Bone marrow (tissue), 2 donors: ENCODE measurements at places on chromosomes 11 and 22.

- no peak for DNase-seq
Measured at GRCh38 chr22:42073621-42074041, 417 bp upstream of the PHETA2 start.

GRCh38 chr22:40487663-40488249 lies 117.4 kb downstream of the SGSM3 start:
- peak; percentile 29 for DNase-seq

DNA sequence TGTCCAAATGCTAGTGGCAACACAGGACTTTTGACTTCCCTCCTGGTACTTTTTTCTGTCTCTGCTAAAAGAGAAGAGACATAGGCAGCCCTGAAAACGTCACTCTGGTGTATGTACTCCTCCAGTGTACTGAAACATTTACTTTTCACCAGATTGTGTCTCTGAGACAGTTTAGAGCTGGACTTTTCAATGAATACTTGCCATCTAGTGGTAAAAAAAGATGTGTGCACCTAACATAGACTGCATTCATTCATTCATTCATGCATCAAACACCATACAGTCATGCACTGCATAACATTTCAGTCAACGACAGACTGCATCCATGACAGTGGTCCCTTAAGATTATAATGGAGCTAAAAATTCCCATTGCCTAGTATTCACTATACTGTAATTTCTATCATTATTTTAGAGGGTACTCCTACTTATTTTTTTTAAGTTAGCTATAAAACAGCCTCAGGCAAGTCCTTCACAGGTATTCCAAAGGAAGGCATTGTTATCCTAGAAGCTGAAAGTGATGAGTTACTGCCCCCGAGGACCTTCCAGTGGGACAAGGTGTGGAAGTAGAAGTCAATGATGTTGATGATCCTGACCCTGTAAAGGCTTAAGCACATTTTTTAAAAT lies 186.2 kb downstream of the SPON1 start:
- no peak for DNase-seq

DNA sequence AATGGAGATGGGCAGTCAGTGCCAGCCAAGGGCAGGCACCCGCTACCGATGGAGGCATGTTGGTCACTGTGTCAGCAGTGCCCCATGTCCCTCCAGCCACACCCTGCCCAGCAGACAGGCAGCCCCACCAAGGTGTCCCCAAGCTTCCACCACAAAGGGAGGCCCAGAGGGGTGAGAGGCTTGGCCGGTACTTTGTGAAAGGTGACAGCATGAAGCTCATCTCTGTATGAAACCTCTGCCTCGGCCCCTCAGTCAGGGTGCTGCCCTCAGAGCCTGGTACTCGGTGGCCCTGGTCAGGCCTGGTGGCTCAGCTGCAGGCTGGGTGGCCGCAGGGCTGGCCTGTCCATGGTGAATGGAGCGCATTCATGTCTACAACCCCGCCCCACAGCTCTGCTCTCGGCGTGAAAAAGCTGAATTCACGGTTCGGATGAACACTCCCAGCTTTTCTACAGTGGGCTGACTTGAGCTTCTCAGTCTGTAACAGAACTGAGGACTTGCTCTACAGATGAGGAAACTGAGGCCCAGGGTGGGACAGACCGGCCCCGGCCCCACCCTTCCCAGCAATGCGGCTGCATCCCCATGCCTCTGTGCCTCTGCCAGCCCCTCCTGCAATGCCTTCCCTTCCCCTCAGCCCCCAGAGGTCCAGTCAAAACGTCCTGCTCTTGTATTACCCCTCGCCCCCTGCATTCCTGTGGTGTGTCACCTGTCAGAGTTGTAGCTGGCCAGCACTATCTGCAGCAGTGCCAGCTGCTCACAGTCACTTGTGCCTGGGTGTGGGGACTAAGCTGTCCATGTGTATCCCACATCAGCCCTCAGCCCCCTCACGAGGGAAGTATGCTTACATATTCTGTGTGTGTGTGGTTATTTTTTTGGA lies 27.7 kb downstream of the RSPH14 start:
- DNase-seq = no peak

DNA sequence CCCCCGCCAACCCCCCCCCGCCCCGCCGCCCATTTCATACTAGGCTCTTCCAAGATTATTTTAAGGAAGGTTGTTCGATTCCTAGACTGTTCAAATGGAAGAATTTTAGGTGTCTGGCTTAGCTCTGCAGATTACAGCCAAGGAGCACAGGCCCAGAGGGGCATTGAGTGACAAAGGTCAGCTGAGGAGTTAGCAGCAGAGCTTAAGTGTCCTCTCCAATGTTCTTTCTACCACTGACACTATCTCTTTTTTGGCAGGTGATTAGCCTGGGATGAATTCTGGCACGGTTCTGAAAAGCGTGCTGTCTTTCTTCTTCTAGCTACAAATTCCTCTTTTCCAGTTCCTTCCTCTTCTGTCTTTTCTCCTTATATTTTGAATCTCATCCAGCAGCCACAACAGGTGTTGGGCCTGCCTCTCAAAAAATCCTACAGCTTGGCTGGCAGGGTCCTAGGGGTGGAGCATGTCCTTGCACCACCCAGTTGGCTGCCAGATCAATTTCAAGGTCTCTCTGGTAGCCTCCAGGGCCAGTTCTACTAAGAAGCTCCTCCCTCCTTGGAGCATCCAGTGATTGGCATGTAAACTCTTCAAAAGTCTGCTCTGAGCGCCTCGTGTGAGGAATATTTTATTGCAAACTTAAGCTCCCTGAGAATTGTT lies 23.0 kb downstream of the KCNE3 start:
- no peak for DNase-seq

DNA sequence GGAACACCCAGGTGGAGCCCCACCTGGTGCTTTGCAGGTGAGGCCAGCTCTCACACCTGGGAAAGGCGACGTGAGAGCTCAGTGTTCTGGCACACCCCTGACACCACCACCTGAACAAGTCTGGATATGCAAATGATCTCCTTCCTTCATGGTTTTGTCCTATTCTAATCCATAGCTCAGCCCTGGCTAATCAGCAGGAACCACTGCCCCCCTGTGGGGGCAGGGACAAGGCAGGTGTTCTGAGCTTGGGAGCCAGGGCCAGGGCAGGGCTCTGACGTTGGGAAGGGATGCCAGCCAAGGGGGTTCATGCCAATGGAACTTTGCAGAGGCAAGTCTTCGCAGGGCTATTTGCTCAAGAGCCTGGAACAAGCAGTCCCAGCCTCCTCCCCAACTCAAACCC lies 144.2 kb downstream of the TRIM29 start:
- DNase-seq = no peak

DNA sequence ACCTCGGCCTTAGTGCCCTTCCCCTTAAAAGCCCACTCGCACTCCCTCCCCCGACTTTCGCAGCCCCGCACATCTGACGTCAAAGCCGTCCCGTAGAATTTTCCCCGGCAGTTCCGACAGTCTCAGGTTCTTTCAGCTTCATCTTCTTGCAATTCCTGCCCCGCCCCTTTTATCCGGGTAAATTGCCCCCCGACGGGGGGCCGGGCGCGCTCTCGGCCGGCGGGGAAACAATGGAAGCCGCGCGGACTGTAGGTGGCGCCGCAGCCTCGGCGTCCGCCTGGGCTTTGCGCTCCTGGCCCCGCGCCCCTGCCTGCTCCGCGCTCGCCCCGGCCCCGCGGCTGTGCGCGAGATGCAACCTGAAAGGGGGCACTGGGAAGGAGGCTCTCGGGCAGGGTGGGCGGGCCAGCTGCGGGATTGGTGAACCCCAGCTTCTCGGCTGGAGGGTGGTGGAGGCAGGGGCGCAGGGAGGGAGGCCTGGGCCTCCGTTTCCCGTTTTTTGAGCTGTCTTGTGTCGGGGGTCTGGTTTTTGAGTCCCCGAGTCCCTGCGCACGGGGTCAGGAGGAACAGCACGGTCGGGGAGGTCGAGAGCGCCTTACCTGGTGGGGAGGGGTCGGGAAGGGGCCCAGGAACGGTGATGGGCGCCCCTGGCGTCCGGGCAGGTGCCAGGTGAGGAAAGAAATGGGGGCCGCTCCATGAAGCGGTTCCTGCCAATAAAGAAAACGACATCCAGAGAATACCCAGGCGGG lies 859 bp upstream of the FGF19 start:
- DNase-seq = no peak

GRCh38 chr11:60854140-60854846 lies 1.5 kb downstream of the PTGDR2 start:
- no peak for DNase-seq

GRCh38 chr11:3380706-3381545 lies 2.0 kb upstream of the ZNF195 start:
- no peak for DNase-seq

- DNase-seq = no peak
Measured at GRCh38 chr11:63708764-63709163, 27.5 kb downstream of the RTN3 start.

DNA sequence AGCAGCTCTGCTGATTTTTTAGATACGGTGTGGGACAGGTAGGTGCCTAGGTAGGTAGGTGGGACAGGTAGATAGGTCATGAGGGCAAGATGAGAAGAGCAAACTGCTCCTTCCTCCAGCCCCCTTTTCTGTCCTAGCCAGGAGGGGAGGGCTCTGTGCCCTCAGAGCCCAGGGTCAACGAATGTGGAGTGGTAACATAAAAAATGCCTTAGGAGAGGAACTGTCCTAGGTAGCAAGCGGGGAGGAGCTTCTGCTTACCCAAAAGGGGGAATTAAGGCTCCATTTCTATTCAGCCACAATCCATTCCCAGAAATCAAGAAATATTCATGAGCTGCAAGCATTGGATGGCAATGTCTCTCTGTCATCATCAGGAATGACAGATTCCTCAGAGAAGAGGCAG lies 234.8 kb downstream of the GRIK4 start:
- no peak for DNase-seq

DNA sequence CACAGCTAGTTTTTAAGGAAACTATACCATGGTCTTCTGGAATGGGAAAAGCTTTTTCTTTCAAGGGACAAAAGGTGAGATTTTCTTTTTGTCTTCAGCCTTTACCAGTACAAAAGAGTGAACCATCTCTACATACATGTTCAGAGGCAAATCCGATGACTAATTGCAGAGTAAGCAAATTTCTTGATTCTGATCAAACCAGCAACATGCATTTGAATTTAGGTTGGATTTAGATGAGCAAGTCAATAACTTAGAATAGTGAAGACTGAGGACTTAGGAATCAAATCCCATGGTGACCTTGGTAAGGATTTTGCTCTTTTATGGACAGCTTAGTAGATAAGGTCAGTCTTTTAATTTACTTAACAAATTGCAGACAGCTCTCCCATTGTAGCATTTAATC lies 65.9 kb upstream of the BLID start:
- no peak for DNase-seq

GRCh38 chr11:132332521-132332920 lies 962.1 kb downstream of the NTM start:
- no peak for DNase-seq

DNA sequence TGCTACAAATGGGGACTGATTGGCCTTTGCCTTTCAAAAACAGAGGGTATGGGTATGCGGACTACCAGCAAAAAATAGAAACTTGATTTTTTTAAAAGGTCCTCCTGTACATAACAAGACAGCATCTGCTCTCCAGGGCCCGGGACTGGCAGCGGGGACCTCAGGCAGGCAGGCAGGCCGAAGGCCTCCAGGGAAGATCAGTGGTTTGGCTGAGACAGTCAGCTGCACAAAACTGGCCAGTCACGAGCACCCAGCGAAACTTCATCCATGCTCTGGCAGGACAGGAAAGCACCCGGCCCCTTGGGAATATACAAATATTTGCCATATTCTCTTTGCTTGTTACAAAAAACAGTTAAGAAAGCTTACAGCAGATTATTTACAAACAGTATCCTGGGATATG lies 11.0 kb downstream of the RPL27A start:
- no peak for DNase-seq

DNA sequence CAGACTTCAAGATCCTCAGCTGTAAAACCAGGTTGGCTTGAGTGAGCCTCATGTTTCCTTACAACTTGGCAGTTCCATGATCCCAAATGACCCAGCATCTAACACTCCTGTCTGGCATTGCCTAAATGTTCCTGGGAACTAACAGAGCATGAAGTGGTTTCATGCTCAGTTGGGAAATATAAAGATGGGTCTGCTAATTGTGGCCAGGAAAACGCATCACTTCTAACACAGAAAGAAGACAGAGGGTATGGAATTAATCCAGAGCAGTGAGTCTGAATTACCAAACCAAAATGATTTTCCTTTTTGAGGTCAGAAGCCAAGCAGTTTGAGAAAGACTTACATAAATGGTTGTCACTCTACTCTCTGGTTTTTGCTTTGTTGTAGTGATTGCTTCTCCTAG lies 60.5 kb upstream of the MMP13 start:
- no peak for DNase-seq

DNA sequence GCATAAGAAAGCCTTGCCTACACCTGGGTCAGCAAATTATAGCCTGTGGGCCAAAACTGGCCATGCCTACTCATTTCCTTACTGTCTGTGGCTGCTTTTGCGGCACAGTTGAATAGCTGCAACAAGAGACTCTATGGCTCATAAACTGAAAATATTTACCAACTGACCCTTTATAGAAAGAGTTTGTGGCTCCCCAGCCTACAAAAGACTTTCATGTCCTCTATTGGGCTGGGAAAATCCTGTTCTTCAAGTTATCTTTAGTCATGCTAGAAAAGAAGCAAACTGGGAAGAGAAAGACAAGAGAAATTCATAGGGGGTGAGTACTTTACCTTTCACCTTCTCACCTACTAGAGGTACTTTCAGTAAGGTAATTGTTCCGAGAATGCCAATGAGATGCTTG lies 175.1 kb downstream of the SWAP70 start:
- DNase-seq = no peak

DNA sequence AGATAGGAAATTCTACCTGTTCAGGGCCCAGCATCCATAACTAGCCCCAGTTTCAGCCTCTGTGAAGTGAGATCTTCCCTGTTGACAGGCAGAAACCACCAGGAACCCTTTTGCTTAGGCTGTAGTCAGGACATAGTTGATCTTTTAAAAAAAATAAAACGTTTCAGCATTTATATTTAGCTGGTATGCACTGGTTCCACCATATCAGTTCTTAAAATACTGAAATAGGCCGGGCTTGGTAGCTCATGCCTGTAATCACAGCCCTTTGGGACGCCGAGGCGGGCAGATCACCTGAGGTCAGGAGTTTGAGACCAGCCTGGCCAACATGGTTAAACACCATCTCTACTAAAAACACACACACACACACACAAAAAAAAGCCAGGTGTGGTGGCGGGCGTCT lies 35.3 kb downstream of the GALNT18 start:
- DNase-seq = no peak

- DNase-seq = peak; percentile 70
Measured at GRCh38 chr22:38755911-38756532, at the start of gene SUN2. TSS of gene SUN2 (minus strand) at chr22:38755998. CDS start at chr22:38752628, 3,370 bp downstream.

GRCh38 chr22:30891443-30891755 lies 77.2 kb downstream of the MORC2 start:
- no peak for DNase-seq

DNA sequence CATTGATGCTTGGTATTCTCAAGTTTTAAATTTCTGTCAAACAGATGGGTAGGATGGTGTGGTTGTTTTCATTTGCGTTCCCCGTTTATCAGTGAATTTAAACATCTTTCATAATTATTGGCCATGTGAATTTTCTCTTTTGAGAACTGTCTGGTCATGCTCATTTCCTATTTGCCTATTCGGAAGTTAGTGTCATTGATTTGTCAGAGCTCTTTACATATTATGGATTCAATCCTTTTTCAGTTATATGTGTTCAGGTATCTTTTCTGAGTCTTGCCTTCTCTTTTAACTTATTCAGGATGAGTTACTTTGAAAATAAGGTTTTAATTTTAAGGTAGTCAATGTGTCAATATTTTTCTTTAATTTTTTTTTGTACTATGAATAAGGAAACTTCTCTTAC lies 315.7 kb downstream of the MN1 start:
- DNase-seq = no peak
